Left lung (tissue), 14 donors: ENCODE measurements at places on chromosomes 5 and 9. TPM values are rescaled to one million over a fixed set of nuclear protein-coding genes. Genes with fewer than 3 reads are reported as not detected.
A peak's percentile ranks its signal among the peaks of the same experiment; 100 is the strongest.

- no peaks in the 10 kb centered on the region for H3K36me3 ChIP-seq
- no peak for DNase-seq
- peaks cover 7% of the 10 kb centered on the region for H3K27me3 ChIP-seq
These were observed 1.3 kb upstream of the ITGA1 start for GRCh38 chr5:52786391-52786790.

- no peak overlapping the region for H3K27ac ChIP-seq
- no peaks in the 10 kb centered on the region for H3K27me3 ChIP-seq
- no peak overlapping the region for H3K4me3 ChIP-seq
- no peaks in the 10 kb centered on the region for H3K4me1 ChIP-seq
- peak; percentile 39 for DNase-seq
- no peaks in the 10 kb centered on the region for H3K36me3 ChIP-seq
These were observed 18.2 kb downstream of the S100Z start for GRCh38 chr5:76867827-76868693.

- H3K4me1 ChIP-seq, result no peaks in the 10 kb centered on the region
- H3K4me3 ChIP-seq, result no peak overlapping the region
- no peak overlapping the region for H3K27ac ChIP-seq
- no peaks in the 10 kb centered on the region for H3K36me3 ChIP-seq
- DNase-seq, result peak; percentile 47
- no peaks in the 10 kb centered on the region for H3K27me3 ChIP-seq
These were observed 351.2 kb downstream of the ZNF608 start for GRCh38 chr5:124395287-124395686.

GRCh38 chr9:86580688-86581087 is 226.5 kb upstream of the TUT7 start:
- H3K4me1 ChIP-seq, result no peaks in the 10 kb centered on the region
- no peaks in the 10 kb centered on the region for H3K27me3 ChIP-seq
- no peak overlapping the region for H3K4me3 ChIP-seq
- H3K27ac ChIP-seq, result no peak overlapping the region

MYMK gene
- polyA plus RNA-seq, result not detected

UBE2QL1 gene
- 0.26 TPM for polyA plus RNA-seq

SCGB3A1 gene
- 1.4 TPM for polyA plus RNA-seq

- H3K27me3 ChIP-seq, result no peaks in the 10 kb centered on the region
- H3K4me3 ChIP-seq, result no peak overlapping the region
- H3K27ac ChIP-seq, result no peak overlapping the region
- no peaks in the 10 kb centered on the region for H3K4me1 ChIP-seq
- no peaks in the 10 kb centered on the region for H3K36me3 ChIP-seq
These were observed 123.4 kb downstream of the BASP1 start for GRCh38 chr5:17340819-17341218.

DNA sequence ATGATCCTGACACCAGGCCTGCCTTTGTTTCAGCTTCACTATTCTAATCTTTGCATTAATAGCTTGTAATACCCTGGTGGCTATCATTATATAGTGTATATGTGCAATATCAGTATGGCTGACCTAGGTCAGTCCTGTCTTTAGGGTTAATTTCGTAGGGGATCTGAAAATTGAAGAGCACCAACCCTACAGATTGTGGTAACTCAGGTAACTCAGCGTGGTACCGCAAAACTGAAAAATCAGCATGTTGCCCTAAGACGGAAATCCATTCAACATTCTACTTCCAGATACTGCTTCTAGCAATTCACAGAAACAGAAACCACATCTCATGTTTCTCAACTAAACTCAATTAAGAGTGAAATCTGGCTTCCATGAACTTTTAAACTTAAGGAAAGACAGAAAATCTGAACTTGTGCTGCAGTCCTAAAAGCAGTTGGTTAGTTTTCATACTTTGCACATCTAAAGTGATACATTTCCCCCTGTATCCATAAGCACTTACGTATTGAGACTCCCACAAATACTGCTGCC is 78.3 kb downstream of the FNIP1 start:
- no peak overlapping the region for H3K4me3 ChIP-seq
- DNase-seq, result no peak
- no peaks in the 10 kb centered on the region for H3K27me3 ChIP-seq

- H3K27ac ChIP-seq, result no peak overlapping the region
- no peaks in the 10 kb centered on the region for H3K4me1 ChIP-seq
- no peak for DNase-seq
- peaks cover 65% of the 10 kb centered on the region for H3K36me3 ChIP-seq
- H3K4me3 ChIP-seq, result no peak overlapping the region
These were observed 24.2 kb upstream of the ZBTB34 start for GRCh38 chr9:126836216-126836615.

RLN2 gene
- 2.0 TPM for polyA plus RNA-seq

DNA sequence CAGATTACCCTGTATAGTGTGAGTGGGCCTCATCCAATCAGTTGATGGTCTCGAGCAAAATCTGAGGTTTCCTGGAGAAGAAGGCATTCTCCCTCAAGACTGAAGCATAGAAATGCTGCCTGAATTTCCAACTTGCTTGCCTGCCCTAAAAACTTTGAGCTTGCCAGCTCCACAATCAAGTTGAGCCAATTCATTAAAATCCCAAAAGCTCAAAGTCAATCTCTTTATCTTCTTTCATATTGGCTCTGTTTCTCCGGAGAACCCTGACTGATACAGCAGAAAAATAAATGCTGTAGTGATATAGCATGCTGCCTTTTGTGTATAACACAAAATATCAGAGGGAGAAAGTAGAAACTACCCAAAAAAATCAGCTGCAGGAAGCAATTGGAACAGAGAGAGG is 72.5 kb upstream of the NMUR2 start:
- no peaks in the 10 kb centered on the region for H3K4me1 ChIP-seq
- DNase-seq, result no peak
- H3K27me3 ChIP-seq, result no peaks in the 10 kb centered on the region
- H3K4me3 ChIP-seq, result no peak overlapping the region

DNA sequence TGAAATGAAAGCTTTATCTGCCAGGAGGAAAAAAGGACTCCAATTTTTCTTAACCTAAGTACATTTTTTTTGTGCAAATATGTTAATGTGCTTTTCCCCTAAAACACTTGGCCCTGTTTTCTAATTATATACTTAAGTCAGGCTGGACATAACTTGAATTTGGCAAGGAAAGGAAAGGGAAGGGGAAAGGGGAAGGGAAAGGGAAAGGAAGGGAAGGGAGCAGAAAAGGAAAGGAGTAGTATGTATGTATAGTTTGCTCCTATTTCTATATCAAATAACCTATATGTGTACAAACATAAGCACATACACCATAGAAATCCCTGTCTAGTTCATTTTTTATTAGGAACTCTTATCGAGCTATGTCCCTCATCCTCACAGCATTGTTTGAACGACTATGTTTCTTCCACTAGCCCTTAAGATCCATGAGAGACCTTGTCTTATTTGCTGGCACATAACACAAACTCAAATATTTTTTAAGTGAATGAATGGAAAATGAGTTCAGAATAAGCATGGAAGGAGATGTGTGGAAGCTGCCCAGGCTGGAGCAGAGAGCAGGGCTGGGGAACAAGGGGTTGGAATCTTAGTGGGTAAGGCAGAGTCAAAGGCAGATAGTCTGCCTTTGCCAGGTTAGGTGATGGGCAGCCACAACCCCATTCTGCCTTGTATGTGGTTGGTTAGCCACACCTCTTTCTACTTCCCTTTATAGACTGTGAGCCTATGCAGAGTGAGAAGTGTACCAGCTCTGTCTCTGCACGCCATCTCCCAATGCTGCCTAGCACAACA is 70.0 kb downstream of the KLHL3 start:
- peaks cover 15% of the 10 kb centered on the region for H3K4me1 ChIP-seq
- H3K36me3 ChIP-seq, result no peaks in the 10 kb centered on the region
- no peak overlapping the region for H3K4me3 ChIP-seq
- DNase-seq, result no peak

SPATA31C1 gene
- polyA plus RNA-seq, result not detected

GRCh38 chr5:151775025-151775606 is 3.4 kb downstream of the G3BP1 start:
- peak overlapping the region; percentile 76 for H3K4me3 ChIP-seq
- peaks cover 20% of the 10 kb centered on the region for H3K36me3 ChIP-seq
- H3K4me1 ChIP-seq, result peaks cover 74% of the 10 kb centered on the region
- no peak overlapping the region for H3K27ac ChIP-seq

- H3K27ac ChIP-seq, result no peak overlapping the region
- H3K4me3 ChIP-seq, result no peak overlapping the region
- H3K4me1 ChIP-seq, result no peaks in the 10 kb centered on the region
- H3K36me3 ChIP-seq, result no peaks in the 10 kb centered on the region
These were observed 226.8 kb upstream of the ATP10B start for GRCh38 chr5:161078793-161079192.

QRFP gene
- polyA plus RNA-seq, result 0.44 TPM

DNA sequence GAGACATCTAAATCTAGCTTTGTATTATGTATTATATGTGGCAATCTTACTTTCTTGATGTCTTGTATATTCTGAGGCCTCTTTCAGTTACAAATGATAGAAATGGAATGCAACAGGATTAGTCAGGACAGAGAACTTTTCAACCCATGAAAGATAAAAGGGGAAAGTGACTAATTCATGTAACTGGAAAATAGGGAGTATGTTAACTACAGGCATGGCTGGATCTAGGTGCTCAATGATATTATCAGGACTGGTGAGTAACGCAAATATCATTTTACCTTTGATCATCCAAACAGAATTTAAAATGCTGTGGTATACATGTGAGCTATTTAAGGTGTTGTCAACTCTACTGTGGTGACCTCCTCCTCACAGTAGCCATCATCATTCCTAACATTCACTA is 215.7 kb upstream of the GLRA1 start:
- no peaks in the 10 kb centered on the region for H3K27me3 ChIP-seq
- no peaks in the 10 kb centered on the region for H3K36me3 ChIP-seq
- no peaks in the 10 kb centered on the region for H3K4me1 ChIP-seq
- DNase-seq, result no peak
- H3K27ac ChIP-seq, result no peak overlapping the region

GRCh38 chr5:110832683-110833082 is 93.9 kb downstream of the SLC25A46 start:
- no peak overlapping the region for H3K27ac ChIP-seq
- no peaks in the 10 kb centered on the region for H3K36me3 ChIP-seq
- H3K27me3 ChIP-seq, result no peaks in the 10 kb centered on the region
- H3K4me3 ChIP-seq, result no peak overlapping the region

GRCh38 chr5:64513492-64513891 is 7.7 kb downstream of the RGS7BP start:
- H3K27ac ChIP-seq, result no peak overlapping the region
- no peaks in the 10 kb centered on the region for H3K36me3 ChIP-seq
- H3K4me3 ChIP-seq, result no peak overlapping the region
- H3K27me3 ChIP-seq, result no peaks in the 10 kb centered on the region
- DNase-seq, result no peak

LRRC70 gene
- 7.5 TPM for polyA plus RNA-seq

GRCh38 chr9:20319641-20320337 is 302.5 kb downstream of the MLLT3 start:
- H3K27me3 ChIP-seq, result no peaks in the 10 kb centered on the region
- no peaks in the 10 kb centered on the region for H3K36me3 ChIP-seq
- H3K4me1 ChIP-seq, result no peaks in the 10 kb centered on the region
- DNase-seq, result no peak
- no peak overlapping the region for H3K4me3 ChIP-seq

TRAF1 gene
- 8.5 TPM for polyA plus RNA-seq

DNA sequence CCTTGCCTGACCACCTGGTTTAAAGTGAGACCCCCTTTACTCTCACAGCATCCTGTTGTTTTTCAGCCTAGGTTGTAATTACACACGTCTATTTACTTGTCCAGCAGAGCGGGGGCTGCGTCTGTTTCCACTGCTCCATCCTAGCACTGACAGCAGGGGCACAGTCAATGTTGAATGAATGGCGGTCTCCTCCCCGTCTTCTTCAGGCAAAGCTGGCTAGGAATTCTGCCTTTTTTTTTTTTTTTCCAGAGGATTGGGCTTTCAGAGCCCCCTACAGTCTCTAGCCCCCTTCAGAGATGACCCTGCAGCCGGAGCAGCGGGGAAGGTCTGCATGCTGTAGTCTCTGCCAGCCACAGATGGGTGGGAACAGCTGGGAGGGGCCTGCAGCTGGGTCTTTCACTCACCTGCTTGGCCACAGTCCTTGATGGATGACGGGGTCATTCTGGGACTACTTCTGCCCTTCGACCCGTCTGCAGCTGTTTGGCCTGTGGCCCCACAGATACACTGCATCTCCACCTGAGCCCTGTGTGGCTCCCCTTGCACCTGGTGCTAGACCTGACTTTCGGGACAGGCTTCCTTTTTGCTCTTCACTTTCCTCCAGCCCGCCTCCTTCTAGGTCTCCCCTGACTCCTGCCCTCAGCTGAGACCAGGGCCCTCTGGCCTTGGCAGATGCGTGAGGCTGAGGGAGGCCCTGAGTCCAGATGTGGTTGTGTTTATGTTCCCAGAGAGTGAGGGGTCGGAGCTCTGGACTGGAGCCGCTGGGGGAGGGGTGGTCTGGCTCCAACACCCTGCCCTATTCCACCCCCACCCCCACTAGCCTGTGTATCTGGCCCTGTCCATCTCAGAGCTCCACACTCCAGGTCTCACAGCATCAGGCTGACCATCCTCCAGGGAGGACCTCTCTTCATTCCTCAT is 8.0 kb downstream of the PITX1 start:
- no peak for DNase-seq
- no peak overlapping the region for H3K4me3 ChIP-seq
- H3K27ac ChIP-seq, result no peak overlapping the region
- no peaks in the 10 kb centered on the region for H3K36me3 ChIP-seq
- peaks cover 4% of the 10 kb centered on the region for H3K4me1 ChIP-seq
- H3K27me3 ChIP-seq, result peaks cover 43% of the 10 kb centered on the region

DNA sequence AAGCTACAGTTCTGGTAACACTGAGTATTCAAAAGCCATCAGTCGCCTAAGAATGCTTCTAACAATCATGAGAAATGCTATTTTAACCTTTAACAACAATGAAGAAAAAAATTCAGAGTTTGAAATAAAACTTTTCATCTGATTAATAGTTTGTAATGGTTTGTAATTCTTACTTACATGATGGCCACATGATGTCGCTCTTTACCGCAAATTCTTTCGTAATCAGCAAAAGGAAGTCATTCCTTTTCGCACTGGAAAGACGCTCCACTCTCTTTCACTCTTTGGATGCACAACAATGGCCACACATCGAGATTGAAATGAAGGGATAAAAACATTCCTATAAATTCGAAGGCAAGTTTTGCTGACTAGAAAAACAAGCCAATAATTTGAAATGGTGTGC is at the start of gene PCDHA7:
TSS of gene PCDHA7 (plus strand) at position 277 of the 400 bp plus-strand sequence. CDS start at position 392, 115 bp downstream.
- no peaks in the 10 kb centered on the region for H3K4me1 ChIP-seq
- peak within 1 kb of the TSS; percentile 10 for H3K4me3 ChIP-seq
- H3K27ac ChIP-seq, result no peak within 1 kb of the TSS
- peaks cover 82% of the 10 kb centered on the region for H3K27me3 ChIP-seq

DNA sequence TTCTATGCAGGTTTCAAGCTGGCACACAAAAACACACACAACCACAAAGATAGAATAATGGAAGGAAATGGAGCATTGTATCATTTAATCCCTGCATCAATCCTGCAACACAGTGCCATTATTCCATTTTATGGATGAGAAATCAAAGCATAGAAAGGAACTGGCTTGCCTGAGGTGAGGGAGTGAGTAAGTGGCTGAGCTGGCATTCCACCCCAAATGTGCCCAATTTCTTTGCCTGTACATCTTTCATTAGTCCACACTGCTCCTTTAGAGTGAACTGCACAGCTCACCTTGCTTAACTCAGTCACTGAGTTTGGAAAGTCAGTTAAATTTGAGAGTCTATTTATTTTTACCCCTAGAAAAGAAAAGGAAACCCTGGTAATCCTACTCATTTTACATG is 28.9 kb downstream of the ZNF366 start:
- no peaks in the 10 kb centered on the region for H3K27me3 ChIP-seq
- no peak overlapping the region for H3K27ac ChIP-seq
- H3K4me3 ChIP-seq, result no peak overlapping the region
- no peak for DNase-seq
- H3K36me3 ChIP-seq, result no peaks in the 10 kb centered on the region
- peaks cover 8% of the 10 kb centered on the region for H3K4me1 ChIP-seq
